T-helper 2 cell (primary cell): ENCODE measurements at places on chromosomes 7 and 10.

DNA sequence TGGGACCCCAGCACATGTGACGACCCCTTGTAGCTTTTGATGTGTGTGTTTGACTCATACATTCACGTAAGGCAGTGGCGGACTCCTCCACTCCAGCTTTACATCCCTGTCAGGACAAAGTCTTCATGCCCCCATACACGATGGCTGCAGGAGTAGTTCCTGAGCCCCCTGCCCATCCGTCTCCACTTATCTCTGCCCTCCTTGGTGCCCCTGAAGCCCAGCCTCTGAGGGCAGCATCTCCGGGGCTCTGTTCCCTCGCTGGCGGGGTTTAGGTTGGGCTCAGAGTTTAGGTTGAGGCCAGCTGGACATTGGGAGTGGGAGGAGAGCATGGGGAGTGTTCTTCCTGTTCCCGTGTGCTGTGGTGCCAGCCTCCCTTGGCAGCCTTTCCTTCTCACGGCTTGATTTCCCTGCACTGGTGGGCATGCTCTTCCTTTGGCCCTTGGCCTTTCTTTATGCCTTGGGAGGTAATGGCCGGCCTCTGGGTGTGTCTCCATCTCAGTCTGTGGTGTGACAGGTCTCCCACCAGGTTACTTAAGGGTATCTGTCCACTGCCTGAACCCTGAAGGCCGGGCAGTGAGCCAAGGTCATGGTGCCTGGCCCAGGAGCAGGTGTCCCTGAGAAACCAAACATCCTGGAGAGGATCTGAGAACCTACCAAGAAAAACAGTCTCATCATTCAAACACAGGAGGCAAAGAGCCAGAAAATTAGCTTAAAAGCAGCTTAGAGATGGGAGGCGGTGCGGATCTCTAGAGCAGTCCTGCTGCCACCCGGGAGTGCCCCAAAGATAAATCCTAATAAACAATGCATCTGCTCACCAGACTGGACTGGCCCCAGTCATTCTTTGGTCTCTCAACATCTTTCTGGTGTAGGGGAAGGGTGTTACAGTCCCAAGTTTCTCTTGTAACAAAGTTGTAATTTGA lies 85.5 kb downstream of the GLRX3 start:
- no peak for DNase-seq

GRCh38 chr10:86914734-86915133 lies 42.7 kb downstream of the MMRN2 start:
- DNase-seq = no peak

GRCh38 chr7:140317597-140317996 lies 80.7 kb downstream of the SLC37A3 start:
- peak; percentile 48 for DNase-seq

DNA sequence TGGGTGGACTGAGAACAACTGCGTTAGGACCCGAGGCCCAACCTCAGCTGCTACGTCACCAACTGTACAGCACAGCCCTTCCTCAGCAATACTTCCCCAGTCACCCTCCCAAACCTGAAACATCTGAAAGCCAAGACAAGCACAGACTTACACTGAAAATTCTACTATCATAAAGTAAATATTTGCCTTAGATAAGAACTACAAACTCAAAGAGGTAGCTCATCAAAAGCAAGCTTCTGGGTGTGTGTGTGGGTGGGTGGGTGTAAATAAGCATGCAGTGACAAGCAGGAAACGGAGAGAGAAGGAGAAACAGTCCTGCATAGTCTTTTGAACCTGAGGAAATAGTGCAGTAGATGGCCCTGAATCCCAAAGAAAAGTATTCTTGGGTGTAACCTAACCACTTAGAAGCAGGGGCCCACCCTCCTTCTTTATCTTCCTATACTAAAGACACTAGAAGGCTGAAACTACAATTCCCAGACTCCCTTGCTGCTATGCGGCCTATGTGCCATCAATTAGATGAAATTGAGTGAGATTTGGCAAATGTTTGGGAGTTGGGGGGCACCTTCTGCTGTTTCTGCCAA lies 18.7 kb downstream of the SLC25A13 start:
- DNase-seq = no peak

- DNase-seq = no peak
These were observed 37.9 kb downstream of the PIP4K2A start for GRCh38 chr10:22676435-22676834.

DNA sequence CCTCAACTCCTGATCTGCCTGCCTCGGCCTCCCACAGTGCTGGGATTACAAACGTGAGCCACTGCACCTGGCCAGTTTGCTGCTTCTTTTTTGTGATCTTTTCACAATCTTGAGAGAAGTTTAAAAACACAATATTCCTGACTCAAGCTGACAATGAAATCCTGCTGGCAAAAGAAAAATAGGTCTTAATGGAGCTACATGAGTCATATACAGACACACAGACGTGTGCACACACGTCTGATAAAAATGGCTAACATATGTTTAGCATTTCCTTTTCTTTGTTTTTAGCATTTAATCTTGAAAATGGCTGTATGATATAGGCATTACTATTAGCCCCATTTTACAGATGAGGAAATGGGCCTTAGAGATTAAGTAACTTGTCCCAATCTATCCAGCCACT lies 29.4 kb upstream of the RAB18 start:
- no peak for DNase-seq

DNA sequence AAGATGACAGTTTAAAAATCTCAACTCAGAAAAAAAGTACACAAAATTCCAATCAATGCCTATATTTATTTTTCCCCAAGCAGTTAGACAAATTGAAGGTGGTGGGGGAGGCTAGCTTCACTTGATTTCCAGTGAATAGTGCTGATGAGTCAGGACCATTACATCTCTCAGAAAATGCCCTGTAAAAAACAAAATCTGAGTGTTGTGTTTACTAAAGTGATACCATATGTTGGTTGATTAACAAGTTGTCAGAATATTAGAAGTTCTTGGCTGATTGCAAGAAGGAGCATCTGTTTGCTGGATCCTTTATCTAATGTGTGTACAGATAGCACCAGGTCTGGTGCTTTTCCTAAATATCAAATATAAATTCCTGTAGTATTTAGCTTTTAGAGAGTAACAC lies 31.3 kb upstream of the KIAA1217 start:
- DNase-seq = no peak

DNA sequence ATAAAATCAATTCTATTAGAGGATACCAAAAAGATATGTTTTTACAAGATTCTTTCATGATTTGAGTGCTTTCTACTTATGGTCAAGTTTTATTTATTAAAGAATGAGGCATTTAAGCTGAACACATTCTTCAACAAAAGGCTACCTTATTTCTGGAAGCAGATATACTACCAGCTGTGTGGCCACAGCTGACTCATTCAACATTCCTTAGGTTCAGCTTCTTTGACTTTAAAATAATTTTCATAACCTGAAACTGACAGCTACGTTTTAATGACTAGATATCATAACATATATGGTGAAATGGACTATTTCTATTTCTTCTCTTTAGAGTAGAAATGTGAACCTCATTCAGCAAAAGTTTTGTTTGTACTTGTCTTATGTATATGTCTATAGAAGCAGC lies 414.2 kb upstream of the SEMA3C start:
- no peak for DNase-seq

DNA sequence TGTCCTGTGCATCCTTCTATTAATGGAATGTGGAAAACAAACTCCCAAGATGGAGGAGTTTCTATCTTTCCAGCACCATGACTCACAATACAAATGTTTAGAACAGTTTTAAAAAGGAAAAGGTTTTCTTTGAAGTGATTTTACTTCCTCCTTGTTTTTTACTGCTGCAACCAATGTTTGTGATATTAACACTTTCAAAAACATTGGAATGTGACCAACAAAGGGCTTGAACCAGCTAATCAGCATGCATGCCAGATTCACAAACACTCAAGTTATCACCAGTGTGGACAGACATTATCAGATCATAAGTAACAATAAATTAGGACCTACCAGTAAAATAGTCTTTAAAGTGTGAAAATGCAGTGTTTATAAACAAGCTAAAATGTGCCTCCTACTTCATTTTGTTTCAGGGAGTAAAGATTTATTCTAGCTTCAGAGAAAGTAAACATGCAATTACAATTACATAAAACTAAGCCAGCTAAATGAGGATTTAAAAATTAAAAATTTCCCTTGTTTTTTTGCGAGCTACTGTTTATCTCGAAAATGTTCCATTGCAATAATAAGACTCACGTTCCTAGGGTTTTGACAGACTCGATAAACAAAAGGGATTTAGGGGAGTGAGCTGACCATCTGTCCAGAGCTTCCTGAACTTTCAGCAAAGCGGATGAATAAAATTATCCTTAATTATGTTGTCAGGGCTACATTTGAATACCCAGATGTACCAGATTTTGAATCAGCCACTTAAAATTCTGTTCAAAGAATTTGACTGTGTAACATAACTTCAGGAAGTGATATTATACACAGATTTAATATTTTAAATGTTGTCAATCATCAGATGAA lies 29.8 kb downstream of the CPVL start:
- no peak for DNase-seq

GRCh38 chr10:21424459-21424861 lies 101.0 kb downstream of the SKIDA1 start:
- no peak for DNase-seq

DNA sequence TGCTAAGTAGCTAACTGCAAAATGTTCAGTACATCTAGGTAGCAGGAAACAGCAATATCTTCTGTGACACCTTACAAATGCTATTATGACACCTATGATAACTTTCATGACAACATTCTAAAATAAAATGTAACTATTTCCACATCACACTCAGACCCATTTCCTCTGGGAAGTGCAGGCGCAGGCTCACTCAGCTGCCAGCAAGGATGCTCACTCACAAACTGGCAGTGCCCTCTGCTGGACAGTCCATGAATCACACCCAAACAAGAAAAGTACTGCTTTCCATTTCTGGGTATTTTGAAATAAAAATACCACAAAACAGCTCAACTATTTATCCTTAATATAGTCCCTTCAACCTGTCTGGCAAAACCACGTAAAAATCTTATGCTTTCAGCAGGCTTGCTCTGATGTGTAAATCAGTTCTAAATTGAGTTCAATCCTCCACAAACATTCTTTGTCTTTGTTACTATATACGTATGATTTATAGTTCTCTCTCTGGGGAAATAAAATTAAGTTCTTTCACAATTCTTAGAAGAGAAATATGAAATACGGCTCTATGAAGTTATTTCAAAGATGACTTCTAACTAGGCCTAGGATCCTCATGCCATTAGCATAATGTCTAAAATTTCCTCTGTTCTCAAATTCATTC lies 176.6 kb downstream of the PARD3 start:
- DNase-seq = peak; percentile 18

- no peak for DNase-seq
These were observed 240.7 kb downstream of the TFEC start for GRCh38 chr7:115789901-115790300.

GRCh38 chr10:108597031-108597430 lies 1326.3 kb downstream of the XPNPEP1 start:
- DNase-seq = no peak

GRCh38 chr7:97118306-97118917 lies 914 bp downstream of the SDHAF3 start:
- no peak for DNase-seq

- no peak for DNase-seq
These were observed 70.8 kb upstream of the FGFR2 start for GRCh38 chr10:121669028-121669374.

GRCh38 chr7:4681886-4682620 lies at the start of gene FOXK1:
Gene FOXK1, plus strand, starts transcription at chr7:4682295. Its CDS starts 14 bp downstream, at chr7:4682309.
- DNase-seq = peak; percentile 68

GRCh38 chr10:125575843-125576242 lies 107.1 kb downstream of the TEX36 start:
- no peak for DNase-seq

DNA sequence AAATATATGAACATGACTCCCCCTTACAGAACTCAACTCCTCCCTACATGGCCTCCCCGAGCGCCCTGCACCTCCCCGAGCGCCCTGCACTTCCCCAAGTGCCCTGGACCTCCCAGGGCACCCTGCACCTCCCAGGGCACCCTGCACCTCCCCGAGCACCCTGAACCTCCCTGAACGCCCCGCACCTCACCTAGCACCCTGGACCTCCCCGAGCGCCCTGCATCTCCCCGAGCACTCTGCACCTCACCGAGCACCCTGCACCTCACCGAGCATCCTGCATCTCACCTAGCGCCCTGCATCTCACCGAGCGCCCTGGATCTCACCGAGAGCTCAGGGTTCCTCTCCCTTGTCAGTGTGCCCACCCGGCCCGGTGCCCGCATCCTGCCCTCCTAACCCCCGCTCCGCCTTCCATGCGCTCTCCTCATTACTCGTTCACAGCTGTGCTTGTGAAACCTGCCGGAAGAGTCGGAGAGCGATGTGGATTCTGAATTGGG lies 134.3 kb downstream of the ACTR3B start:
- DNase-seq = no peak

DNA sequence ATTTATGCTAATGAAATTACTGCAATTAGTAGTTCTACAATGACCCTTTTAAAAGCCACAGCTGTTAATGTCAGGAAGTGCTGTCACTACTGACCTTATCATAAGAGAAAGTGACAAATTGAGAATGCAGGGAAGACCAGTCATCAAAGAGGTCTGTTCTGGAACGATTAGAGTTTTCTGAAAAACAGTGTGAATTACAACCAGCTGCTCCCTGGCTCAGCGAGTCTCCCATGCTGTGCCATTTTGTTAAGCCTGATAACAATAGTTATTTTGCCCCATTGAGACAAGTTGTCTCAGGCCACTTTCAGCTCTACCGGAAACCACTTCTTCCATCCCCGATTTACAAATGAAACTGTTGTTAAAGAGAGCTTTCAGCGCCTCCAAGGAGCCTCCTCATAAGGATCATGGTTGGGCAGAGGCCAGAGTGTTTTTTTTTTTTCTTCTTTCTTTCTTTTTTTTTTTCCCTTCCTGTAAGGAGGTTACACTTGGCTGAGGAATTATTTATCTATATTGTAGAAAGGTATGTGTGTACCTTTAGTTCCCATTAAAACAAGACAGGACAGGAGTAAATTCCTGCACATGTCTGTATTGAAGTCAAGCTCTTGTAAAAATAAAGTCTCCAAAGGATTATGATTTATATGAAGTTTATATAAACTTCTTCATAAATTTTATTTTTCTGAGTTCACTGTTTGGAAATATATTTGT lies 173.6 kb downstream of the CDCA7L start:
- no peak for DNase-seq

- no peak for DNase-seq
These were observed 590 bp upstream of the CRTAC1 start for GRCh38 chr10:98030991-98031431.

DNA sequence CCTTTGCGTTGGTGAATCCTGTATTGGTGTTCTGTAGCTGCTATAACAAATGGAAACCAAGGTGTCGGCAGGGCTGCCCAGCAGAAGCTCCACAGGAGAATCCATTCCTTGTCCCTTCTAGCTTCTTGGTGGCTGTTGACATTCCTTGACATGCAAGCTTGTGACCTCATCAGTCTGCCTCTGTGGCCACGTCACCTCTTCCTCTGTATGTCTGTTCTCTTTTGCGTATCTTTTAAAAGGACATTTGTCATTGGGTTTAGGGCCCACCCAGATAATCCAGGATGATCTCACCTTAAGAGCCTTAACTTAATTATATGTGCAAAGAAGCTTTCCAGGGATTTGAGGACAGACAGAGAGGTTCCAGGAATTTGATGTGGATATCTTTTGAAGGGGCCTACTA lies 15.3 kb upstream of the ZCCHC24 start:
- DNase-seq = no peak

GRCh38 chr10:80537736-80538480 lies at the start of gene SH2D4B:
Gene SH2D4B, plus strand, starts transcription at chr10:80537902. Its CDS starts 430 bp downstream, at chr10:80538332.
- DNase-seq = no peak

- no peak for DNase-seq
These were observed 105.6 kb downstream of the BUB3 start for GRCh38 chr10:123259791-123260190.

- DNase-seq = no peak
These were observed 99.2 kb downstream of the DLG5 start for GRCh38 chr10:77827366-77827765.
